ENCODE measurements at places on chromosomes 4 and X.

GRCh38 chr4:57291911-57292310 lies 181.7 kb upstream of the IGFBP7 start:
- DNase-seq, result no peak

- no peak for DNase-seq
Measured at GRCh38 chr4:84502333-84502954, 3.4 kb upstream of the NKX6-1 start.

DNA sequence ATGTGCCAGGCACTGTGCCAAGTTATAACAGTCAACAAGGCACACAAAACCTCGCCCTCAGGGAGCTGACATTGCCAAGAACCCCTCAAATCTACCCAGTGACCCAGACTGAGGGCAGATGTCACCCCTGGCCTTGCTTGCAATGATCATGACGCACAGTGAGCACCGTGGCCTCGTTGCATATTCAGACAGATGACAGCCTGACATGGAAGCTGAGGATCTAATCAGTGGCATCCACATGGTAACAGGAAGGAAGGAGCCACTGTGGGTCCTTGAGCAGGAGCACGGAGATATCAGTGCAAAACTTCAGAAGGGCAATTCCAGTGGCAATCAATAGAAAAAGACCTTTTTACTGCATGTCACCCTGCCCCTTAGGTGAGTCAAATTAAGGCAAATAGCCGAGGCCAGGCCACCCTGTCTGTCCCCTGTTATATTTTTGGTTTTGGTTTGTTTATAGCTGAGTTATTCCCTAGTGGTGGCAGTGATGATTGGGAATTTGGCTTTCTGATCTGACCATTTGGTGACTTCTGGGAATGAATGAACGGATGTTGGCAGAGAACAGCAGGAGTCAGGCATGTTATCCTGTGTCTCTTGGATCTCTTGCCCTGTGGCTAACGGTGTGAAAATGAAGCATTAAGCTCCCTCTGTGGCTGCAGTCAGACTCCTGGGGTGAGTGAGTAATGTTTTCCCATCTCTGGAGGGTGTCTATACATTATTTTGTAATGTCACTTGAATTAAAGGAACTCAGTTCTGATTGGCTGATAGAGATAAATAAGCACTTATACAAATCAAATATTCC lies 20.4 kb downstream of the WDR13 start:
- peak; percentile 51 for DNase-seq

GRCh38 chr4:123941306-123941705 lies 544.7 kb downstream of the SPRY1 start:
- no peak for DNase-seq

DNA sequence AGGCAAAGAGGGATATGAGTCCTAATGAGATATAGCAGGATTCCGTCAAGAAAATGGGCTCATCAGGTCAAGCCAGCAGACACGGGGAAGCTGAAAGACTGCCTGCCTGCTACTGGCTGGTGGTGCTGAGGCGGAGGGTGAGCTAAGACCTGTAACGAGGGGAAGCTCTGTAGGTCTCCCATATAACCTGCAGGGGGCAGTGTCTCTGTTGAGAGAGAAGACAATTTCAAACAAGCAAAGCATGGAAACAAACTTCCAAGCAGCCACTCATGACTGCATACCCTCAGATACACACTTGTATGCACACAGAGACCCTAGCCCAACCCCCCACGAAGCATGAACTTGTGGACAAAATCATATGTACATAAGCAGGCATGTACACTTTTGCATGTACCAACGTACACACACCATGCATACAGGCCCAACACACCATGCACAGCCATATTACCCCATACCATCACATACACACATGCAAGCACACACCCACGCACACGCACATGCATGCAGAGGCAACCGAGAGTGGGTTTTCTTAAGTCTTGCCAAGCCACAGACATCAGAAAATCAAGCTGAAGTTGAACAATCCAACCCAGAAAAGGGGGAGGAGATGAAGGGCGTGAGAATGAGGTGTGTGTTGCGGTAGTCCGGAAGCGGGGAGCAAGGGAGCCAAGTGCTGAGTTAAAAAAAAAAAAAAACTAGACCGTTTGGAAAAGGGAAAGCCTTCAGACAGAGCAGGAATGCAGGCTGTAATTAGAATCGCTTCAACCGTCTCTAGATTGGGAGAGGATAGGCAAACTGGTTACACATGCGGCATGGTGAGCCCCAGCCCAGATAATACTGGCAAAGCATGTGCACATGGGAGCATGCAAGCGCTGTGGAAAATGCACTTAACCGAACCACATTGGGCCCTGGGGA lies 71.0 kb downstream of the PJA1 start:
- peak; percentile 74 for DNase-seq
